ENCODE measurements at places on chromosomes 12 and 14. TPM values are rescaled to one million over a fixed set of nuclear protein-coding genes. Genes with fewer than 3 reads are reported as not detected.

ADAM20 gene
- total RNA-seq: under 0.01 TPM

PTGDR gene
- not detected for total RNA-seq

ZNF641 gene
- total RNA-seq: 8.2 TPM

GOLGA3 gene
- 80.3 TPM for total RNA-seq

COCH gene
- not detected for total RNA-seq

OR11H6 gene
- total RNA-seq: not detected

TAC3 gene
- total RNA-seq: not detected

TAS2R8 gene
- not detected for total RNA-seq

SLCO1B1 gene
- total RNA-seq: not detected

TDRD9 gene
- not detected for total RNA-seq

CLEC1B gene
- not detected for total RNA-seq

GNB3 gene
- 3.2 TPM for total RNA-seq

KERA gene
- total RNA-seq: not detected

DEGS2 gene
- total RNA-seq: not detected

CACNB3 gene
- total RNA-seq: 18.6 TPM

TPPP2 gene
- not detected for total RNA-seq

SCYL2 gene
- total RNA-seq: 42.9 TPM

HVCN1 gene
- total RNA-seq: 4.1 TPM

RIPK3 gene
- total RNA-seq: 2.2 TPM

DRAM1 gene
- total RNA-seq: 86.8 TPM

C12orf60 gene
- 2.3 TPM for total RNA-seq

OTX2 gene
- total RNA-seq: not detected

ABHD12B gene
- total RNA-seq: not detected

SERPINA6 gene
- not detected for total RNA-seq

BMP4 gene
- not detected for total RNA-seq

MFAP5 gene
- total RNA-seq: 390 TPM

SYNJ2BP gene
- total RNA-seq: 12.2 TPM

GPR137C gene
- 0.89 TPM for total RNA-seq

RILPL2 gene
- 2.5 TPM for total RNA-seq

KCNK10 gene
- total RNA-seq: not detected

CHD8 gene
- total RNA-seq: 35.9 TPM

TESPA1 gene
- not detected for total RNA-seq

FSCB gene
- total RNA-seq: not detected

ADCY4 gene
- total RNA-seq: 0.38 TPM

NUAK1 gene
- total RNA-seq: 29.6 TPM

SBNO1 gene
- total RNA-seq: 19.1 TPM

C12orf50 gene
- total RNA-seq: not detected

KCNMB4 gene
- total RNA-seq: 2.7 TPM

GDF3 gene
- total RNA-seq: not detected

ITFG2 gene
- total RNA-seq: 14.4 TPM

All from GM23248 (cell line).